ENCODE measurements at places on chromosomes 3 and 15.

DNA sequence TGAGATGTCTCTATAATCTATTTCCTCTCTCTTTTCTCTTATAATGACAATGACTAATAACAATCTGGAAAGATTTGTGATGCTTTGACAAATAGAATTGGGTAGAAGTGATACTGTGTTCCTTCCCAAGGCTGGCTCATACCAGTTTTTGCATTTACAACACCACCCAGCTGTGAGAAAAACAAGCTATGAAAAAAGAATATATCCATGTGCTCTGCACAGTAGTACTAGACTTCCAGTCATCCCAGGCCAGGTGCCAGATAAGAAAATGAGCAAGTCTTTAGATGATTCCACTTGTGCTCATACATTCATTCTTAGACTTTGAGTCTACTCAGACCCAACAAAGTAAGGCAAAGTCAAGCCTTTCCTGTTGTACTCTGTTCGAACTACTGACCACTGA is 350.2 kb upstream of the POU1F1 start:
- no peak for DNase-seq

- peak; percentile 49 for DNase-seq
Observed at GRCh38 chr3:52770496-52771333, at the start of gene NEK4. TSS of gene NEK4 (minus strand) at chr3:52770940. CDS start at chr3:52770746, 194 bp downstream.

GRCh38 chr3:43077707-43078106 is 28.2 kb downstream of the POMGNT2 start:
- DNase-seq, result no peak

DNA sequence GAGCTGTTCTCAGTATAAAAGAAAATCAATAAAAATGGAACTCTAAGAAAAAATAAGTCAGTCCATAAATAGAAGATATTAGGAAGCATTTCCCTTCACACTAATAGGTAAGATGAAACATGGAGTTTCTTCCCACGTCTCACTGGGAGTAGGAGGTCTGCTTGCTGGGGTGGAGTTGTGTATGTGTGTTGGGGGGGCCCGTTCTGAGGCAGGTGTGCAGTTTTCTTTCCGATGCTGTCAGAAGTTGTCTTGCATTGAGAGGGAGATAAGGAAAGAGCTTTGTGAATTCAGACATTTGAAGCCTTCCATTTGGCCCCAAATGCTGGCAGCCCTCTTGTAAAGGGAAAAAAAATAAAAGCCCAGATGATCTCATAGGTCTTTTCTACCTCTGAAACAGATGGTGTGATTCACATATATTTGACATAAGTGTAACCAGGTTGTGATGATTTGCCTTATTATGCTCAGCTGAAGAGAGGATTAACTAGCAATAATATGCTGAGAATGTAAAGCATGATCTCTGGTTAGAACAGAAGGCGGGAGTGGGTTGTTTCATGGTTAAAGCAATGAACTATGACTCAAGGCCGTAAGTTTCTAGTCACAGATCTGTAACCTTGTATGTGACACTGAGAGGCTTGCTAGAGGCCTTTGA is 8.8 kb downstream of the RASGRP1 start:
- no peak for DNase-seq

DNA sequence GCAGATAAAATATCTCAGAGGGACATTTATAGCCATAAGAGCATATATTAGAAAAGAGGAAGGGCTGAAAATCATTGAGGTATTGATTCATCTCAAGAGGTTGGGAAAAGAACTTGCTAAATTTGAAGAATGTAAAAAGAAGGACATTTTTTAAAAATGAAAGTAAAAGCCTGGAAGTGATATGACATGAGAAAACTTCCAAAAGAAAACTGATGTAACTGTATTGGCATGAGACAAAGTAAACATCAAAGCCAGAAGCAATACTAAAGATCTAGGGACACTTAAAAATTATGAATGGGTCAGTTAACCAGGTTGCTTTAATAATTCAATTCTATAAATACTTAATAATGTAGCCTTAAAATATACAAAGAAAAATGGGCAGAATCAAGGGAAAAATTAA is 31.9 kb downstream of the CEP63 start:
- DNase-seq, result peak; percentile 11

DNA sequence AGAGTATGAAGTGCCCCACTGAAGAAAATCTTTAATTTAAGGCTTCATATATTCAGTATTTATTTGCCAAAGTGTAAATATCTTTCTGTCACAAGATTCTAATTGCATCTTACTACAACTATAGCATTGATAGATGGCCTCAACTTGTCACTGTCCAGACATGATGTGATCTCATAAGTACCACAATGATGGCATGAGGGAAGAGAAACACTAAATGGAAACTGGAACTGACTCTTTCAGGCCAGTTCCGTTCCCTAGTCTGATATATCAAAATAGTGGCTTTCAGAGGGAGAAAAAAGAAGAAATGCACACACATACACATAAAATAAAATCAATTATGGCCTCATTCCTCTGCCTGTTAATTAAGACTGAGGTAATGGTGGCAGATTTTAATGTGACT is 615.7 kb downstream of the TBL1XR1 start:
- DNase-seq, result no peak

DNA sequence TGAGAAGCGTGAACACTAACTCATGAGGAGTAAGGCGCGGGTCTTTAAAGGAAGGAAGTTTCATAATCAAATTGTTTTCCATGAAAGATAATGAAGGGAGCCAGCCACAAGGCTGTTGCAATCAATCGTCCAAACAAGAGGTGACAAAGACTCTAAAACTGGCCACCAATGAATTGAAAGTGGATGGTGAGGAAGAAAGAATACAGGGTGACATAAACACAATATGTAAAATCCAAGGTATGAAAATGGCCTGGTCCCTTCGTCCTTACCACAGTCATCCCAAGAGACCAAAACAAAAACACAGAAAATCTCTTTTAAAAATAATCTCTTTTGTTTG is 12.0 kb downstream of the CD86 start:
- DNase-seq, result no peak

GRCh38 chr3:45666757-45667431 is 22.3 kb upstream of the SACM1L start:
- DNase-seq, result no peak

DNA sequence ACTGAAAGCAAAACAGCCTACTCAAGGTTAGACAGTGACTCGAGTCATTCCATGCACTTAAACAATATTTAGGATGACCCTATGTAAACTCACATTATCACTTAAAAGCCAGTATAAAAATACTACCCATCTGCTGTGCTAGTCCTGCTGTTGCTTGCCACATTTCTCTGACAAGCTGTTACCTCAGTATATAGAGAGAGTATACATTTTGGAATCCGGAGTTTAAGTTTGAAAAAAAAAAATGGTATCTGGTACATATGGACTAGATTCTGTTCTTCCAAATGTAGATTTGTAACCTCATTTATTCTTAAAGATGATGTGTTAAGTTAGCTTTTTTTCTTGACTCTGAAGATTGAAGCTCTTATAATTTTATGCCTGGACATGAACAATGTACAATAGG is 503.8 kb upstream of the TPRG1 start:
- DNase-seq, result no peak

GRCh38 chr3:117059067-117059955 is 349.7 kb downstream of the TUSC7 start:
- peak; percentile 5 for DNase-seq

All from GM04503 (cell line).